ENCODE measurements at places on chromosomes 7 and 10.

DNA sequence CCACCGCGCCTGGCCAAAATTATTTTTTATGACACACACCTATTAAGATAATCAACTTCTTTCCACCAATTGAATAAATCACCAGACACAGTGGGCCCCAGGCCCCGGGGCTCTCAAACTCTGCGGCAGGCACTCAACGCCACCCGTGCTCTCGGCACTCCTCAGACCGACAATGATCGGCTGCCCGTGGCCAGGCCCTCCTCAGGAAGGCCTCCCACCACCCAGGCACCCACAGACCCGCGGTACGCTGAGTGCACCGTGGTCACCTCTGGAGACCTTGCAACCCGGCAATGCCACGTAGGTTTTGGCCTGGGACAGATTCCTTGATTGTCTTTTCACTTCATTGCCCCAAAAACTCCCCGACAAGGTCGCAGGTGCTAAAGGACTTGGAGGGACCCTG lies 6.9 kb downstream of the RADIL start:
- DNase-seq: no peak

- no peak for DNase-seq
Observed at GRCh38 chr7:42468471-42468870, 231.5 kb upstream of the GLI3 start.

DNA sequence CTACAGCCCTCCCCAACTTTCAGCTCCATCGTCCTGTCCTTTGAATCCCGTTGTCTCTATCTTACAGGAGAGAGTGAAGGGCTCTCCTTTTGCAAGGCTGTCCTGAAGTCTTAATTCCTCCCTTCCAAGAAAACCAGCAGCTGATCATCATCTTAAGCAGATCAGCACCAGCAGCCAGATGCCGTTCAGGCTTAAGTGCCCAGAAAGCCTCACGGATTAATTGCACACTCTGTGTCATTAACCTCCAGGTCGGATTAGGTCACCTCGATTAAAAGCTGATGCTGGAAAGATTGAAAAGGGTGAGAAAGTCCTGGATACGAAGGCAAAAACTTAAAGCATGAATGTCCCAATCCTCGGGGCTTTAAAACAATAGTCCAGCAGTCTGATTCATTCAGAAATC lies 24.8 kb upstream of the ADARB2 start:
- no peak for DNase-seq

- no peak for DNase-seq
Observed at GRCh38 chr7:1986366-1987083, 246.2 kb downstream of the MAD1L1 start.

DNA sequence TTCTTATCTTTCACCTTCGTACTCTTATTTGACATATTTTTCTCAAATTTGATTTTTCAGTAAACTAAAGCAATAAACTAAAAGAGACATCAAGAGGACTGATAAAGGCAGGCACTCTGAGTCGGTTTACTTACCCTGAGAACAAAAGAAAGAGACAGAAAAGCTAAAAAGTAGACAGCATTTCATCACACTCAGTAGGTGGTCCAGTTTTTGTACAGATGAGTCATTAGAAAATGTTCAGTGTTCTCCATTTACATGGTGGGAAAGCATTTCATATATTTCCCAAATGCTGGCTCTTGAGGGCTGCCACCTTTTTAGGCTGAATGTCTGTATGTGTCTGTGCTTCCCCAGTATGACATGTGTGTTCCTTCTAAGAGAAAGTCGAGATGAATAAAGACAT lies 52.7 kb downstream of the NHLRC2 start:
- DNase-seq: no peak

DNA sequence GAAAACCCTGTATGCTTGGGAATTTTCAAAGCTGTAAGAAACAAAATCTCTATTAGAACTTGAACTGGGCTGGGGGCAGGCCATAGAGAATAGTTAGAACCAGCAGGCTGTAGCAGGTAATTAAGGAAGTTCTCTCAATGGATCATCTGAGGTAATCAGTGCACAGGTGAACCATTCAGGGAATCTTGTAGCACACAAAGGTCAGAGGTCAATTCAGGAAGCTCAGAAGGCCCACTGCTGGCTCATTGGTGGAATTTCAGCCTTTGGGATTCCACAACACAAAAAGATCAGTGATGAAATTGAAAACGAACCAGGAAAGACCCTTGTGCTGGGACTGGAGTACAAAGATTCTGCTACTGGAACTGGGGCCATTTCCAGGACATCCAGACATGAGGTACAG lies 82.0 kb downstream of the TMEM168 start:
- no peak for DNase-seq

DNA sequence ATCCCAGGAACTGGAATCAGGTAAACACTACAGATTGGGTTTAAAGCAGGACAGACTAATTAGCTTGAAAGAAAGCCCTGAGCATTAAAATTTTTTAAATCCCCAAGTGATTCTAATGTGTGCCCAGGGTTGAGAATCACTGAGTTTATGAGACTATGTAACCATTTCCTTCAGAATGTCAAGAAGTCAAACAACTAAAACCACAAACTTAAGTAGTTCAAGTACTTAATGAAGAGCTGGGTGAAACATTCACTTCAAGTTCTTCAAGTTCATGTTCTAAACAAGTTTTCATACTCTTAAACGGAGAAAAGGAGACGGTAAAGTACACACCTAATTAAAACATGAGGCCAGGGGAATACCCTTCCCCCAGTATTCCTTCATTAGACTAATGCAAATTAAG lies 28.2 kb upstream of the TLL2 start:
- no peak for DNase-seq

GRCh38 chr10:101292194-101293006 lies 61.6 kb upstream of the BTRC start:
- no peak for DNase-seq

DNA sequence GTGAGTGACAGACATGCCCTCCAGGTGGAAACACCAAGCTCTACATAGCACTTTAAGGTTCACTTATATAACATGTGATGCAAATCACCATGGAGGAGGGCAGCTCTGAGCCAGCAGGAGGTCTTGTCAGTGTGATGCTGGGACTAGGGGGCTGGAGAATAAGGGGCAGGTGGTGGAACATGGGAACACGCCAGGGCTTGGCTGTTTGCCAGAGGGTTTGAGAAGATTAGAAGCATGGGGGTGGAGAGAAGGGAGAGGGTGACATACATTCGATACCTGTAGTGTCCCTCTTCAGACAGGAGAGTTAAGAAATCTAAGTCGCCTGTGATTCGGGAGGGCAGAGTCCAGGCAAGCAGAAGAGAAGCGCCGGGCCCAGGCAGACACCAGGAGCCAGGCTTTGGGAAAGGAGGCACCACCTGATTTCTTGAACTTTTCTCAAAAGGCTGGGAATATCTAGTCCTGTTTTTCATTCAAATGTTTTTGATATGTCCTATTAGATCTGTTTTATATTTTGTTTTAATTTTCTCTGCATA lies 16.9 kb upstream of the LAMB4 start:
- no peak for DNase-seq

GRCh38 chr7:122140918-122141317 lies 3.1 kb downstream of the AASS start:
- no peak for DNase-seq

DNA sequence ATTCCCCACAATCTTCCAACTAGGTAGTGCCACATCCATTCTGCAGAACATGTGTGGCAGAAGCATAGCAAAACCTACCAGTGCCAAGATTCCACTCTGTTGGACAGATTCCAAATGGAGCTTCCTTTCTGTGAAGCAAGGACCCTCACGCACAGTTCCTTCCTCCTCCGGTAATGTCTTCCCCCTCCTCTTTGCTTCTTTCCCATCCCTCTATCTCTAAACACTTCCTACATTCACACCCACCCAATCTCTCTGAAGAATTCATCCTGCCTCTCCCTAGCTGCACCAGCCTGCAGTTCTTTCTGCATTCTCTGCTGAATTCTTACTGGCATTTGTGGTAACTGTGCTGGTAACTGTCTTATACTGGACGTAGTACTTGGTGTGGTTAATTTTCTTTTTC lies 124.9 kb downstream of the RNLS start:
- DNase-seq: no peak
